Pulmonary artery endothelial cell (primary cell): ENCODE measurements at places on chromosomes 1 and 21. TPM values are rescaled to one million over a fixed set of nuclear protein-coding genes. Genes with fewer than 3 reads are reported as not detected.
A peak's percentile ranks its signal among the peaks of the same experiment; 100 is the strongest.

Gene TTC39A
- 1.1 and 1.2 TPM in 2 replicates for total RNA-seq

Gene PPFIA4
- 0.11 and 0.53 TPM in 2 replicates for total RNA-seq

Gene YIPF1
- 17.1 and 22.0 TPM in 2 replicates for total RNA-seq

Gene SEMA4A
- 0.42 and 0.59 TPM in 2 replicates for total RNA-seq

DNA sequence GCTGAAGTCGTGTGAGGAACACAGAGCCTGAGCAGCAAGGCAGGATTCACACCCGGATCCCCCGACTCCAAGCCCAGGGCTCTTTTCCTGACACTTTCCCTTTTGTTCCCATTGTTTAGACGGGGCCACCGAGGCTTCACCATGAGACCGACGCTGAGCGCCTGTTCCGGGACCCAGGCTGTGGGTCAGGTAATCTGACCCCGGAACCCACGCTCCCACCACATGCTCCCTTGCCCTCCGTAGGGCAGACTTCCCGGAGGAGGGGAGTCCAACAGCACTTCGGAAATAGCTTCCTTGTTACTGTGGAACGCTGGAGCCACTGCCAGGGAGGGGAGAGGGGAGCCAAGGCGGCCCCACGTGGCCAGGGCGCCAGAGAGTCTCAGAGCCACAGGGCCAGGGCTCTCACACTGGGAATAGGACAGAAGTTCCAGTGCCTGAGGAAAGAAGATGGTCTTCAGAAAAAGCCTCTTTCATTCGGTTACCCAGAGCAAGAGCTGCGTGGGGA, 18.4 kb downstream of the RUNX3 start:
- DNase-seq, result no peak

GRCh38 chr1:38730511-38731397, 128.8 kb downstream of the RRAGC start:
- DNase-seq, result no peak

DNA sequence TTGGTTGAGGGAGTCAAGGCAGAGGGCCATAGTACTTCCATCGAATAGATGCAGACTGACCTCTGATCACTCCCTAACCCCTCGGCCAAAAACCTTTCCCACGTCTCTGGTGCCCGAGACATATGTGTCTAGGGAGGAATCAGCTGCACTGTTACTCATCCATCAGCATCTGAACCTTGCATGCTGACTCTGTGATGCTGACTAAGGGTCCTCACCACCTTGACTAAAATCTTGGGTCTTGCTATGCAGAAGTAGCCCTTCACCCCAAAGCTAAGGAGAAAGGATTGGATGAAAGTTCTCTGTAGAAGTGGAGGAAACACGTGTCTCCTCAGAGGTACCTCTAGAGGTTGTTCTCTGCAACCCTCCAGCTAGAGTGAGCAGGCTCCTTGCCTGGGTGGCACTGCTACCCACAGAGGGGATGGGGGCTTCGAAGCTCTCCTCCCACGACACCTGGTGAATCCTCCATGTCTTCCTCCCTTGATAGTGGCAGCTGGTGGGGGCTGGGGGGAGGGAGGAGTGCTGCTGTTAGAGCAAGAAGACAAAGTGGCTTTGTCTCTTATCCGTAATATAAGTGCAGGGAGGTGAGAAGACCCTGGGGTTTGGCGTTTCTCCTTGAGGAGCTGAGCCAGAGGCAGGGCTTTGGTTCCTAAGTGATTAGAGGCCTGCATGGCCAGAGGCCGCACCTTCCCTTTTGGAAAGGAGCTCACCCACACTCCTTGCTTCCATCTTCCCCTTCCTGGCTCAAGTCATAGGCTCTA, 45.1 kb downstream of the ATP2B4 start:
- no peak for DNase-seq

DNA sequence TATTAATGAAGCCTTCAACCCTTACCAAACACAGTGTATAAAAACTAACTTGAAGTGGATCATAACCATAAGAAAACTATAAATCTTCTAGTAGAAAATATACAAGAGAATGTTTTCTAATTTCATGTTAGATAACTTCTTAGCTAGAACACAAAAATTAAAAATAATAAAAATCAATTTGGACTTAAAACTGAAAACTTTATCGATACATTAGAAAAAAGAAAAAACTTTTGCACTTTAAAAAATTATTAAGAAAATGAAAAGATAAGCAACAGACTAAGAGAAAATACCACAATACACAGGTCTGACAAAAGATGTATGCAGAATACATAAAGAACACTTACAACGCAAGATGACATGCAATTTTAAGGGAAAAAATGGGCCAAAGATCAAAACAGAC, 8.7 kb downstream of the COP1 start:
- DNase-seq, result no peak

- no peak for DNase-seq
Observed at GRCh38 chr1:244199902-244200301, 148.8 kb downstream of the ZBTB18 start.

DNA sequence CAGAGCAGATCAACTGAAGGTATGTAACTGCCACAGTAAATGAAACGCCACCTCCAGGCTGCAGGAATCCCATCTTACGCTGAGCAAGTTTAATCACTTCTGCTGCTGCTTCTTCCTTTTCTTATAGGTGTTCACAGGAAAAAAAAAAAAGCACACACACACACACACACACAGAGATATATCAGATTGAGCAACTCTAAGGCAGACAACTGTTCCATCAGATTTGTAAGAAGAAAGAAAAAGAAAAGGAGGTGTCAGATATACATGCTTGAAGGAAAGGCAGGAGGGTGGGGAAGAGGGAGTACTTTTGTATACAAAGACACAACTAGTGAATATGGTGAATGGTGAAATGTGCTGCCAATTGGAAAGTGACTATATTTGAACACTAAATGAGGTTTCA, 28.6 kb downstream of the DSTYK start:
- DNase-seq, result no peak

DNA sequence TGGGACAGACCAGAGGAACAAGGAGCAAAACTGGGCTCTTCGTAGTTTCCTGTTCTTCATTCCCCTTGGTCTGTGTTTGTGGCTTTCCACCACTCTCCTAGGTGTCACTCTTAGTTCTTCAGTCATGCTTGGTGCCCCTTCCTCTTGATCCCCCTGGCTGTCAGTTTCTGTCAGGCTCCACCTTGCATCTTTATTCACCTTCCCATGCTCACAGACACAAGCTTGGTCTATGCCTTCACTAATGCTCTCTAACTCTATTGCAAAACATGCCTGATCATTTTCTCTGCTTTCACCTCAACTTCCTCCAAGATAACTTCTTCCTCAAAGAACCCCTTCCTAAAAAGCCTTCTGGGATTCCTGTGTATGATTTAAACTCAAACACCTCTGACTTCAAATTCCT, 122.9 kb downstream of the GLUL start:
- no peak for DNase-seq

GRCh38 chr21:42513985-42514882, 582 bp downstream of the SLC37A1 start:
- DNase-seq, result no peak

- no peak for DNase-seq
Observed at GRCh38 chr1:193763266-193763665, 576.9 kb upstream of the B3GALT2 start.

DNA sequence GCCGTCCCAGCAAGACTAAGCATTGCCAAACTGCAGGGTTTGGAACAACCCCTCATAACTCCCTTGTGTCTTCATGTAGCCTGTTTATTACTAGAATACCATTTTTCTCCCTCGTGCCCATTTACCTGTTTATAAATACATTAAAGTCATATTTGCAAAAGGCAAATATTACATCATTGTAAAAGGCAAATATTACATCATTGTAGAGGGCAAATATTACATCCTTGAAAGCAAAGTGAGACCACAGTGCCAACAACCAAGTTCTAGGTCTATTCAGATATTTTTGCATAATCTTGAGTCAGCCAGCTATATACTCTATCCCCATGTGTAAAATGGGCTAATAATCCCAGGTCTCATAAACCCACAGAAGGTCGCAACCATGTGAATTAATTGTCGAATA, 11.4 kb upstream of the FAM163A start:
- no peak for DNase-seq

DNA sequence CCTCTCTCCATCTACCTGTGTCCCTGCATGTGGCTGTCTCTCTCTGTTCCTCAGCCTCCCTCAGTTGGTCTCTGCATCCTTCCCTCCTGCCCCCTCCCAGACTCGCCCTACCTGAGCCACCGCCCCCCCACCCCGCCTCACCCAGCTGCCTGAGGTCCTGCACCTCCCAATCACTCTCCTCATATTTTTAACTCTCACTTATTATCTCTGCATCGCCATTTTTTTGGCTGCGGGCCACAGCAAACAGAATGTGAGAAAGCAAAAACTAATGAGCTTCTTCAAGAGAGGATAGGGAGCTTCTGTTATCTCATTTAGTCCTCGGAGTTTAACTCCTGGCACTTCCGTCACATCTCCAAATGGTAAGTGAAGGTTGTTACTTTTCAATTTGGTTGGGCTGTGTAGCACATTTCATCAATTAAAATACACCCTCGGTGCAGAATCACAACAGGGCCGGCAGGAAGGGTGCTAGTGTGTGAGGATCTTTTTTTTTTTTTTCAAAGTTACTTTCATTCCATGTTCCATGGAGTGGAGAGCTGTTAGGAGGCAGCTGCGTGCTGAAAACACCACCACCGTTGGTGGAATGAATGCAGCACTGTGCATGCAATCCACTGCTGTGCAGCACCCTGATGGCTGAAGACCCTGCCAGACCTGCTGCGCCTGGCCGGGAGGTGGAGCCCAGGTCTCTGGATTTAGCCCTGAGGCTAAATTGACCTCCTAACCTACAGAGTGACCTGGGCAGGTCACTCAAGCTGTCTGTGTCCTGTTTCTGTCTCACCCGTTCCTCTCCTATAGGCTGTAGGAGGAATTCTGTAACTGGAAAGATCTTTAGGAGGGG, 157.2 kb upstream of the NFIA start:
- no peak for DNase-seq

- no peak for DNase-seq
Observed at GRCh38 chr1:183609313-183609712, 19.1 kb upstream of the NCF2 start.

- no peak for DNase-seq
Observed at GRCh38 chr1:167065471-167065870, 24.7 kb downstream of the GPA33 start.

GRCh38 chr1:43444151-43444828, 9.4 kb downstream of the HYI start:
- no peak for DNase-seq

DNA sequence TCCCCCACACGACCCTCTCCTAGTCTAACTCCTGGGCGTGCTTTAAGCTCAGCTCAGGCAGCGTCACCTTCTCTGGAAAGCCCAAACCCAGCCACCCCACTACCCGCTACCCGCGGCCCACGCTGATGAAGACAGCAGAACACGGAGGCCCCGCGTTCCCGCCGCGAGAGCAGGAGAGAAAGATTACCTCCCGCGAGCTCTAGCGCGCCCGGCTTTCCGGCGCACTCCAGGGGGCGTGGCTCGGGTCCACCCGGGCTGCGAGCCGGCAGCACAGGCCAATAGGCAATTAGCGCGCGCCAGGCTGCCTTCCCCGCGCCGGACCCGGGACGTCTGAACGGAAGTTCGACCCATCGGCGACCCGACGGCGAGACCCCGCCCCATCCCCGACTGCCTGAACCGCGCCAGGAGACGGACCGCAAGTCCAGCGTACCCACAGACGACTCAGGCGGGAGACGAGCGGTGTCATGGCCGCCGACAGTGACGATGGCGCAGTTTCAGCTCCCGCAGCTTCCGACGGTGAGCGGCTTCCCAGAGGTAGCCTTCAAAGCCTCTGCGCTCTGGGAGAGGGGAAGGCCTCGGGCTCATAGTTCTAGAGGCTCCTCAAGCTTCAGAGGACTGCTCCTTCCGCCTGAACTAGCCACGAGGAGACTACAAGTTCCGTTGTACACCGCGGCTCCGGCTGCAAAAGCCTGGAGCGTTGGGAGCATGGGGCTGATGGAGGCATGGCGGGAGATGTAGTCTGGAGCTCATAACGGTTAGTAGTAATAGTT, at the start of the genes MUTYH and TOE1:
MUTYH (minus strand) TSS at position 652 of the 770 bp plus-strand sequence. CDS start 5,935 bp downstream, outside the sequence.
TOE1 (plus strand) TSS at position 382 of the 770 bp plus-strand sequence; CDS start at position 465, 83 bp downstream.
- peak; percentile 75 for DNase-seq

GRCh38 chr1:161506336-161507223, 1.3 kb downstream of the FCGR2A start:
- DNase-seq, result no peak

GRCh38 chr21:15616864-15617574, 112.8 kb upstream of the USP25 start:
- no peak for DNase-seq

DNA sequence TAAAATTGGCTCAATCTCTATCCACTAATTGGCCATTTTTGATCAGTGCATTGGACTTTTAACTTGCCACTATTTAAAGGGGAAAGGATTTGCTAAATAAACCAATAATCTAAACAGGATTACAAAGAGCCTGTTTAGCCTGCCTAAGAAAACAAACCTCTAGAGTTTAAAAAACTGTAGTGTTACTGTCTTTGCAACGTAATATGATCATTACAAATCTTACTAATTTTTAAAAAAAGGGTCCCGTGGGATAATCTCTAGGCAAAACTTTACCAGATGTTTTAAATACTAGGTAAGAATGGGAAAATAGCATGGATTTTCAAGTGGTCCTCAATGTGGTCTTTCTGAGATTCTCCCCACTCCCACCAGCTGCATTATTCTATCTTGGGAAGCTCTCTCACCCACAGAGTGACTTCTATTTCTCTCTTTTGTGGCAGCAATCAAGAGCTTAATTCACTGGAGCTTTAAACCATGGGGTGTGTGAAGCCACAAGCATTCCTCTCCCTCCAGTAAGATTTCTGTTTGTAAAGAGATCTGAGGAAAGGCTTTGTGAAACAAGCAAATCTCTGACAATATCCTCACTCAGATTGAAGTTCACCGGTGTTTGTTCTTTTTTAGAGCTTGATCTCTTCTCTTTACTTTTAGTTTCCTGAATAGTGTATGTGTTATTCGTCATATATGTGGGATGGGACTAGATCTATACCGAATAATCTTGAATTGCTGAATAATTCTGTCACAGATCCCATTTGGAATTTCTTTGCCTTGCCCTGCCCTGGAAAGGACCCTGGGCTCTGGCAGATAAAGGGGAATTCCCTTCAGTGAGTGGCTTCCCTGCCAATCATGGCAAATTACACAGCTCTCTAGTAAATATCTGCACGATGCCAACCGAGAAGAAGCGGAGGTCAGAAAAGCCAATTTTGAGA, 132.2 kb downstream of the TLR5 start:
- no peak for DNase-seq

- no peak for DNase-seq
Observed at GRCh38 chr21:43868461-43868860, 3.4 kb downstream of the AGPAT3 start.

GRCh38 chr1:107653005-107653404, 312.0 kb downstream of the VAV3 start:
- no peak for DNase-seq
